ENCODE measurements at places on chromosomes 2 and 18. TPM values are rescaled to one million over a fixed set of nuclear protein-coding genes. Genes with fewer than 3 reads are reported as not detected.

The KIF5C gene
- polyA plus RNA-seq: 6.4 TPM

The NOP58 gene
- 32.4 TPM for polyA plus RNA-seq

DNA sequence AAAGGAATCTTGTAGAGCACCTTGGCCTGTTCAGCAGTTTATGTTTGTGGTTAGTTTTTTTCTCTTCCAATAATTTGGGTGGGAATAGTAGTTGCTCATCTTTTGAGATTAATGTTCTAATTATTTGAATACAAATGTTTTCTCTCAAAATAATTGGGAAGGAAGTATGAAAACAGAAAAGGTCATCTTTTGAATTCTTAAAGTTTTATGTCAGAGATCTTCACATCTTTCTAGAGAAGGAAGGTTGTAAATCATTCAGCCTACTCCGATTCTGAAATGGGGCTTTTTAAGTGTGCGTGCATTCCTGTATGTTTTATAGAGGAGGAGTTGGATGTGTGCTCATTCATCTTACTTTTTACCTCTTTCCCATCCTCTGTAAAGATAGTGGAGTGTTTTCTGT is 29.0 kb downstream of the GRHL1 start:
- DNase-seq: no peak

The PLCL1 gene
- polyA plus RNA-seq: 0.81 TPM

The ANKRD29 gene
- polyA plus RNA-seq: 3.5 TPM

The CYRIA gene
- polyA plus RNA-seq: 2.5 TPM

DNA sequence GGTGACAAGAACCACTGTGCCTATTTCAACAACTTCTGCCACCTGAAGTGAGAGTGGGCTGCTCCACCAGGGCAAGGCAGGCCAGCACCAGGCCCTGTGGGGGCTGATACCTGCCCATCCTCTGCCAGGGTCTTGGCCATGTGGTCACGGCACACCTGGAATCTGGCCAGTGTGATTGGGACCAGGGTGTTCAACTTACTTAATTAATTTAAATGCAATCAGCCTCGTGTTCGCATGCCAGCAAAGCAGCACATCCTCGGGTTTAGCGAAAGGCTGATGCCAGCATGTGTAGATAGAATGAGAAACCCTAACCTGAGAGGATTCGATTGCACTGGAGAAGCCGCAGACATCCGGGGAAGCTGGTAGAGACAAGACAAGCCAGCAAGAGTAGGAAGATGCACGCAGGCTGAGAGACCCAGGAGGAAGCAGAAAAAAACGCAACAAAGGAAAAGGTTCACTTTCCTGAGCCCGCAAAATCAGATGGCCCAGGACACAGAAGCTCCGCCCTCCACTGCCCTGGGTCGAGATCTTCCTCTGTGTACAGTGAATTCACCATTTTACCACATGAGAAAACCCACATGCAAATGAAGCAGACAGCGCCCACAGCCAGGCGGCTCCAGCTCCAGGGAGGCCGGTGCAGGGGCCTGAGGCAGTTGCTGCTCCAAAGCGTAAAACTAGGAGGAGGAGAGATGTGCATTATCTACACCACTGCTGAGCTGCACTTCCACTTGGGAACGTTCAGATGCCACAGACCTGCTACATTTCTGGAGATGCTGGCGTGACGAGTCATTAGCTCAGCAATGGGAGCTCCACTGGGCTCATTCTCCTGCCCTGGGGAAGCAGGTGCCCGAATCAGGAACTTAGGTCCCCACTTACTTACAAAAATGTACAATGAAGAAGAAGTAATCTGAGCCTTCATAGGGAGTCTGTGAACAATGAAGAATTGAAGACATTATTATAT is 92.1 kb downstream of the TMEM18 start:
- DNase-seq: peak; percentile 1

All from small intestine (tissue), 16 donors.